Fibroblast of skin of left quadriceps (primary cell): ENCODE measurements at places on chromosomes 2 and 18.

DNA sequence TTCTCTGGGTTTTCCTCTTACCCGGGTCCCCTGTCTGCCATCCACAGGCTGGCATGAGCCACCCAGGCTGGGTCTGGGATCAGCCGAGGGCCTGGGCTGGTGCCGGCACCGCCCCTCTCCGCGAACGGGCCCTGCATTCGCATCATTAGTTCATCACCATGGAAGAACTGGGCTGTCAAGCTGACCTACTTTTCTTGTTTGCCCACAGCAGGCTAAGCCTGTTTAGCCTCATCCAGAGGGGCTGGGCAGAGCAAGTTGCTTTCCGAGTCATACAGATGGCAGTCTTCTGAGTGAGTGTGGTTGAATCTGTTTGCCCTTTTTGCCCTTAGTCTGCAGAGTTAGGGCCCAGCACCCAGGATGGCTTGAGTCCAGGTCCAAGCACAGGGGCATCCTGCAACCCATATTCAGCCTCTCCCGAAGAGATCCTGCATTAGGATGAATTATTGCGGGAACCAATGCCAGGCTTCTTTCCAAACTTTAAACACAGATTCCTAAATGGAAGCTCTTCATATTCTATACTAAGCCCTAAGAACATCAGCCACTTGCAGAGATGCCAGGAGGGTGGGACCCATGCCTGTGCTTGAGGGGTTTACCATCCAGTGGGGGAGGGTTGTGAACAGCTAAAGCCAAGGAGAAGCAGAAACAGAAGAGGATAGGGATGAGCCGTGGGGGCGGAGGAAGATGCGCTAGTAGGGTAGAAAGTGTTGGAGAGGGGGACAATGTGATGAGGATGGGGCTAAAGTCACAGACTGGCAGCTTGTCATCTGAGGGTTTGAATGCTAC lies 68.0 kb downstream of the NPAS2 start:
- DNase-seq, result no peak

GRCh38 chr2:85071096-85071495 lies 62.1 kb upstream of the TCF7L1 start:
- no peak for DNase-seq

DNA sequence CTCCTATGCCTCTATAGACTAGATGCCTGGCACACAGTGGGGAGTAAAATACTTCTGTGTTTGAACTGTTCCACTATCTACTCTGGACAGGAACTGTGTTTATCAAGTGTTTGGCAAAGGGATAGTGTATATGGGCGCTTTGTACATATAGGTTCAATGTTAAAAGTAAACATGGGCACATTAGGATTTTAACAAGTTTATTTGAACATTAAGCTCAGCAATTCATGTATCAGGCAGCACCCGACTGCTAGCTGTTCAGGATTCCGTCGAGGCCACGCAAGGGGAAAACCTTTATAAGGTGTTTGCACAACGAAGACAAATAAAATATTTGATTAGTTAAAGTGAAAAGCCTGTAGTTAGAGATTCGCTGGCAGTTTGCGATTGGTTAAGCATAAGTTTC lies 43.4 kb upstream of the ROCK2 start:
- no peak for DNase-seq

DNA sequence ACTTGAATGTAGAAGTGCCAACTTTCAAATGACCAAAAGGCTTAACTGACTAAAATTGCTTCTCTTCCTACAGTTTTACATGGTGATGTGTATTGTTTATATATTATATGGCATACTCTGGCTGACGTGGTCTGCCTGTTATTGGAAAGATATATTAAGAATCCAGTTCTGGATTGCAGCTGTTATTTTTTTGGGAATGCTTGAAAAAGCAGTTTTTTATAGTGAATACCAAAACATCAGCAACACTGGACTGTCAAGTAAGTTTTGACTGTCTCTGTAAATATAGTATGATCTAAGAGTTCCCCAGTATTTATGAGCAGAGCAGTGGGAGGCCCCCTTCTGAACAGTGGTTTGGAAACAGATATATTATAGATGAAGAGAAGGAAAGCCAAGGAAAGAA lies 26.2 kb downstream of the TMEM87B start:
- DNase-seq, result no peak
